ENCODE measurements at places on chromosomes 6 and 20.

GRCh38 chr20:61902221-61902869, 163.3 kb downstream of the TAF4 start:
- no peak for DNase-seq

DNA sequence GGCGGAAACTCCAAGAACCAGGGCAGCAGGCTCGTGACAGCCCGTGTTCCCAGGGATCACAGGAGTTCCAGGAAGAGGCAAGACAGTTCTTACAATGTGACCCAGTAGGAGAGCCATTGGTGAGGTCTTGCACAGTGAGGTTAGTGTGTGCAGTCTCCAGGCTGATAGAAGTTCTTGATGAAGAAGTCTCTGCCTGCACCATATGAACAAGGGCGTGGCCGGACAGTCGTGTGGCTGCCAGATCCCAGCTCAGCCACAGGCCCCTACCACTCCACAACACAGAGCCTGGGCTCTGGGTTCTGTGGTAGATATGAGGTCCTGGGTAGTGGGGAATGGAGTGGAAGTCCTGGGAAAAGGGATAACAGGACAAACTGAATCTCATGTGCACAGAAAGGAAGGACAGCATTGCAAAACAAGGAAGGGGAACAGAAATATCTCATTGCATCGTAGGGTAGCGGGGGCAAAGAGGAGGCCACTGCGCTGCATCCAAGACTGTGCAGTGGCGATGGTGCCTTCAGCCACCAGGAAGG, 65.2 kb downstream of the STX11 start:
- peak; percentile 65 for DNase-seq

GRCh38 chr6:104633125-104633524, 226.6 kb downstream of the HACE1 start:
- no peak for DNase-seq

DNA sequence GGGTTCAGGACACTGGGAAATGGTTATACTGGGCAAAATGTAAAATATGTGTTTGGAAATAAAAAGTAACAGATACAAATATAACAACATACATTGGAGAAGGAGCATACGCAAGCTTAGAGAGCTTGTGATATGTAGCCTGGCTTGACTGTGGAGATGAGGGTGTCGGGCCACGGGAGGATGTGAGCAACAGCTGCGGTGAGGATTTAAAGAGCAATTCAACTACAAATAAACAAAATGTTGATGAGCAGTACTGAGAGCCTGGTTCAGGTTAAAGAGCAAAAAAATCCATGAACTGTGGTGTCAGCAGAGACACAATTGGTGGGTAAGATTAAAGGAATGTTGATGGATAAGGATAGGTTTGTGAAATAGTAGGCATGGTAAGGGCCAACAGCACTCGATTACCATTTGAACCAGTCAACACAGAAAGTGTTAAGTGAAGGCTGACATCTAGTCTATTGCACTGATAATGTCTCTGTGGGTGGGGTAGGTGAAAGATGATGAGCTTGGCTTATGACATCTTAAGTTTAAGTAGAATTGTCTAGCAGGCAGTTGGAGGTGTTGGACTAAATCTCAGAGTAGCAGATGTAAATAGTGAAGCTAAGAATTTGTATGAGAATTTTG, 723.2 kb downstream of the EPM2A start:
- DNase-seq, result no peak

- no peak for DNase-seq
Observed at GRCh38 chr20:31560746-31561598, 44.1 kb upstream of the ID1 start.

- no peak for DNase-seq
Observed at GRCh38 chr6:150038202-150039062, 13.1 kb upstream of the RAET1L start.

GRCh38 chr6:127972815-127973214, 72.0 kb upstream of the THEMIS start:
- DNase-seq, result no peak

DNA sequence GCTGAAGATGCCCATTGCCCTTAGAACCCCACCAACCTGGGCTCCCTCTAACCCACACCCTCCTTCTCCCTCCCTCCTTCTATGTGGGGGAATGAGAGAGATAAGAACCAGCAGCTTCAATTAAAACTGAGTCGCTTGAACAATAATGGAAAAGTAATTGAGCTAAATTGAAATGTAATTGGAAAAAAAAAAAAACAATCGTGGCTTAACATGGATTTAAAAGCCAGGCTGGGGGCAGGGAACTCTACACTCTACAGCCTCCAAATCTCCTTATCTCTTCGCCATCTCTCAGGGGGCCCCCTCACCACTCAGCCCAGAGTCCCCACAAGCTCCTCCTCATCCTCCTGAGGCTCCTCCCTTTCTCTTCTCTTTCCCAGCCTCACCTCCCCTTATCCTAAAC, 83.2 kb downstream of the MDGA1 start:
- no peak for DNase-seq

DNA sequence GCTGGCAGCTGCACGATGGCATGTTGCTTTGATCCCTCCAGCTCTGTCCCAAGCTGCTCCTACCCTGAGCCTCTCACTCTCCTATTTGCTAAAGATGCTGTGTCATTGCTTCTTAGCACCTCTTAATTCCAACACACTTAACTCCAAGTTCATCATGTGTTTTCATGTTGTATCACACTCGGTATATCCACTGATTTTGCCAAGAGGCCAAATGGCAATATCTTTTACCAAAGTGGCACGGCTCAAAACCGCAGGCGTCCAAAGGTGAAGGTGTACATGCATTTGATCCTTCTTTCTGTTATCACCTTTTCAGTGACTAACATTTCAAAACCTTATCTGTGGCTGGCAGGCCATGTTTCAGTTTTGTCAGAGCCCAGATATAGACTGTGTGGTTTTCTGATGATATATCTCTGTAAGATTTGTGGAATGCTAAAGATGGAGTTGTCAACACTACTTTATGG, 217.0 kb downstream of the TBX18 start:
- DNase-seq, result peak; percentile 44

GRCh38 chr6:76697585-76697984, 625.1 kb upstream of the IMPG1 start:
- DNase-seq, result no peak

Measured in erythroblast (primary cell).